ENCODE measurements at places on chromosomes 12 and 14.

- no peak for DNase-seq
Observed at GRCh38 chr12:62801796-62802195, 133.2 kb downstream of the PPM1H start.

- no peak for DNase-seq
Observed at GRCh38 chr14:89493877-89494634, 77.0 kb upstream of the FOXN3 start.

GRCh38 chr12:47851303-47851952 is 31.7 kb upstream of the HDAC7 start:
- DNase-seq = no peak

DNA sequence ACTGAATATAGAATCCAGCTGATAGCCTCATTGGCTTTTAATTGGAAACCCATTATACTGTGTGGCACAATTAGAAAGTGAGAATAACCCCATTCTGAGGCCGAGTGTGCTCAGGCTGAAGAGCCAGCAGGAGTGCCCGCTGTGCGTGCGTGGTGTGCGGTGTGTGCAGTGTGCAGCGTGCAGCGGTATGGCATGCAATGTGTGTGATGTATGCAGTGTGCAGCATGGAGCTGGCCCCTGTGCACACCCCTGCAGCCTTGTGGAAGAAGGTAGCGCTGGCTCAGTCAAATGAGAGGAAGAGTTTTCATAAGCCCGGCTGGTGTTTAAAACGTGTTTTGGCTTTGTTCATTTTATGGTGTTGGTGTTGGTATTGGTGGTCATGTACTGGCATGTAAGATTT is 22.9 kb downstream of the CKB start:
- DNase-seq = no peak

DNA sequence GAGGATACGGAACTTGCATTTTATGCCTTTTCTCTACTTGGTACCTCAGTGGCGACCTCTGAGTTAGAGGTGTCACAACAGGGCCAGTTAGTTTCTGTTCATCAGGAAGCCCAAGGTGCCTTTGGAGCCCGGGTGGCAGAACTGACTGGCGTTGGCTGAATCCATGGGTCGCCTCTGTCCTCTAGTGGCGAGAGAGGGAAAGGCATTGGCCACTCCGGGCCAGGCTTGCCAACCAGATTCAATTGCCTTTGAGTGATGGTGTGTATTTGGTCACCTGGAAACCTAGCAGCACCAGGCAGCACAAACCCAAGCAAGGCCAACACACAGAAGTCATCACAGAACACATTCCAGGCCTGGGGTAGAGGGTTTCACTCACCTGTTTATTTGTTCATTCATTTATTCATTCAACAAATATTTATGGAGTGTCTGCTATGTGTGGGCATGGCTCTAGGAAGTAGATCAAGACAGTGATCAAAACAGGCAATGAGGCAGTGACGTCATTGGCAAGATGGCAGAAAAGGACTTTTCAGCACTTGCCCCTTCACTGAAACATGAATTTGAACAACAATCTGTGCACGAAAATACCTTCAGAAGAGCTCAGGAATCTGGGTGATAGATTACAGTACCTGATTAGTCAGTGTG is 40.5 kb upstream of the KCNA5 start:
- no peak for DNase-seq

- no peak for DNase-seq
Observed at GRCh38 chr12:108843187-108843586, 14.2 kb downstream of the SSH1 start.

DNA sequence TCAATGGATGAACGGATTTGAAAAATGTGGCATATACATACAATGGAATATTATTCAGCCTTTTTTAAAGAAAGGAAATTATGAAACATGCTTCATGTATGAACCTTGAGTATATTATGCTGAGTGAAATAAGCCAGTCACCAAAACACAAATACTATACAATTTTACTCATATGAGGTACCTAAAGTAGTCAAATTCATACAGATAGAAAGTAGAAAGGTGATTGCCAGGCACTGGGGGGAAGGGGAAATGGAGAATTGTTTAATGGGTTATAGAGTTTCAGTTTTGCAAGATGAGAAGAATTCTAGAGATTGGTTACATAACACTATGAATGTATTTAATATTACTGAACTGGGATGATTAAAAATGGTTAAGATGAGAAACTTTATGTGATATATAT is 171.4 kb downstream of the TMTC3 start:
- no peak for DNase-seq

DNA sequence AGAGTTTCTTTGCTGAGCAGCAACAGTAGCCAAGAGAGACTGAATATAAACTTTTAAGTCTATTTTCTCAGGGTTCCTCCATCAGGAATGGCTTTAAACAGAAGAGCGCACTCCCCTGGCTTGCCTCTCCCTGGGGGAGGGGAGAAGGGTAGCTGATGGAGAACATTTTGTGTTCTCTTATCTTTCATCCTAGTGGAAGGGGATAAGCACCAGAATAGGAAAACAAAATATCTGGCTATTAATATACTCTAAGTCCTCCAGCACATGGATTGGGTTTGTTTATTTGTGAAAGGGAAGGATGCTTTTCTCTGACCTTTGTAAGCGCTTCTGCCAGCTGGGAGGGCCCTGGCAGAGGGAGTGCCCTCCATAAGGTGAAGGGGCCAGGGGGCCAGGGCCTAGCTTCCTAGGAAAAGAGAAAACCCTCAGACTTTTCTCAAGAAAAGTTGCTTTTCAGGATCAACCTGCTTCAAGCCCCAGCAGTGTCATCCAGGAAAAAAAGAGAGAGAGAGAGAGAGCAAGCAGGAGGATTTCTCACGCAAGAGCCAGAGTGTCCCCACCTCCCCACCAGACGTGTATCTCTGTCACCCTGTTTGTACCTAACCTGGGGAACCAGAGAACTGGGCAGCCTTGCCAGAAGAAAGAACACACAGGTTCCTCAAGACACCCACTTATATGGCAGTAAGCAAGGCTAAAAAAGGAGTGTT is 34.3 kb upstream of the ATP2A2 start:
- DNase-seq = no peak

All from stimulated activated CD4-positive, alpha-beta T cell treated with anti-CD3 and anti-CD28 coated beads, Interleukin-12 subunit alpha, Interleukin-12 subunit beta, amount 100 ng/mL, for 24 hours (primary cell).